ENCODE measurements at places on chromosomes 1 and 21. TPM values are rescaled to one million over a fixed set of nuclear protein-coding genes. Genes with fewer than 3 reads are reported as not detected.
A peak's percentile ranks its signal among the peaks of the same experiment; 100 is the strongest.

GRCh38 chr1:206102292-206102936 lies 14.8 kb downstream of the AVPR1B start:
- no peak for DNase-seq

The PEX14 gene
- total RNA-seq, result 17.6 TPM

The DISC1 gene
- 5.4 TPM for total RNA-seq

The UBXN11 gene
- 15.7 TPM for total RNA-seq

GRCh38 chr21:28068455-28069358 lies 924.0 kb downstream of the LTN1 start:
- DNase-seq, result no peak

- no peak for DNase-seq
These were observed 81.3 kb upstream of the LYST start for GRCh38 chr1:235947989-235948388.

The CNKSR1 gene
- 0.85 TPM for total RNA-seq

DNA sequence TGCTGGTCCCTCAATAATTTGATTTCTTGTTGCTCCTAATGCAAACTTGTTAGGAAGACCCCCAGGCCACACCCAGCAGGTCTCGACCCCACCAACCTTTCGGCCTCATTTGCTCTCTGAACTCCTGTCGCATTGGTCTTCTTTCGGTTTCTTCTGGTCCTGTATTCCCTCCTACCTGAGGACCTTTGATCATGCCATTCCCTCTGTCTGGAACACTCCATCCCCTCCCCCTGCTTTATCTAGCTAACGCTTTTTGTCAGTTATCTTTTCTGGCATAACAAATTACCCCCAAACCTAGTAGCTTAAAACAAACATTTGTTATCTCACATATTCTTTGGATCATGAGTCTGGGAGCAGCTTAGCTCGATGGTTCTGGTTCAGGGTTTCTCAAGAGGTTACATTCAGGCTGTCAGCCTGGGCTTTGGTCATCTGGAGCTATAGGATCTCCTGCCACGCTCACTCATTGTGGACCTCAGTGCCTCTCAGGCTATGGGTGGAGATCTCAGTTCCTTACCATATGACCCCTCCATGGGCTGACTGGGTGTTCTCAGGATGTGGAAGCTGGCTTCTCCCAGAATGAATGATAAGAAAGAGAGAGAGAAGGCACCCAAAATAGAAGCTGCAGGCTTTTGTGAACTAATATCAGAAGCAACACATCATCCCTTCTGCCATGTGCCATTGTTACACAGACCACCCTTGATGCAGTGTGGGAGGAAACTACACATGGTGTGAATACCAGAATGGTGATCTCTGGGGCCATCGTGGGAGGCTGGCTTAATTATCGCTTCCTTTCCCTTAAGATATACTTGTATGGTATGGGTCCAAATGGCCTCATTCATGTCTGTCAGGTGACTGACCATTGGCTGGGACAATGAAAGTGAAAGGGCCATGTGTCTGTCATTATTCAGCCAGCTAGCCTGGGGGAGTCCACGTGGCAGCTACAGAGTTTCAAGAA lies 29.1 kb upstream of the BCAR3 start:
- DNase-seq, result no peak

The RRP1B gene
- 11.0 TPM for total RNA-seq

DNA sequence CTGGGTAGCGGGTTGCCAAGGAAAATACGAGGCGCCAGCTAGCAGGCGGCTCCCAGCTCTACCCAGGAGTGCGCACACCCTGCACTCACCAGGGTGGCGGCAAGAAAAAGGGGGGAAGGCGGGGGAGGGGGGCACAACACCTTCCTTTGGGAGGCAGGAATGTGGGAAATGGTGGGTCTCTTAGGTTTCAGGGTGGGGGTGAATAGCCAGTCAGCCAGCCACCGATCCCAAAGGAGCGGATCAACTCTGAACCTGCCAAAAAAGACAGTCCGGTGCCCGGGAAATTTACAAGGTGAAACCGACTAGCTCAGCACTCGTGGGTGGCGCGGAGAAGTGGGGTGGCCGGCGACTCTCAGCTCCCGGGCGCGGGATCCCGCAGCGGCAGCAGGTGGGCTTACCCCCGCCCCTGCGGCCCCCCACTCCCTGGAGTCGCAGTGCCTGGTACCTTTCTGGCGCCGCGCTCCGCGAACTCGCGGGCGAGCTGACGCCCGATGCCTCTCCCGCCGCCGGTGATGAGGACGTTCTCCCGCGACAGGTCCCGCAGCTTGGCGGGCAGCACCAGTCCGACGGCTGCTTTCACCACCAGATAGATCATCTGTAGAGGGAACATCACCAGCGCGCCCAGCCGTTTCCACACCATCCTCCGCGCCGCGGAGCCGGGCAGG lies 1.2 kb downstream of the DHRS3 start:
- peak; percentile 52 for DNase-seq

- DNase-seq, result no peak
These were observed 9.5 kb downstream of the CD5L start for GRCh38 chr1:157831968-157832626.

GRCh38 chr1:243562473-243562872 lies 287.6 kb downstream of the AKT3 start:
- DNase-seq, result no peak

The SEMA4A gene
- 3.8 TPM for total RNA-seq

DNA sequence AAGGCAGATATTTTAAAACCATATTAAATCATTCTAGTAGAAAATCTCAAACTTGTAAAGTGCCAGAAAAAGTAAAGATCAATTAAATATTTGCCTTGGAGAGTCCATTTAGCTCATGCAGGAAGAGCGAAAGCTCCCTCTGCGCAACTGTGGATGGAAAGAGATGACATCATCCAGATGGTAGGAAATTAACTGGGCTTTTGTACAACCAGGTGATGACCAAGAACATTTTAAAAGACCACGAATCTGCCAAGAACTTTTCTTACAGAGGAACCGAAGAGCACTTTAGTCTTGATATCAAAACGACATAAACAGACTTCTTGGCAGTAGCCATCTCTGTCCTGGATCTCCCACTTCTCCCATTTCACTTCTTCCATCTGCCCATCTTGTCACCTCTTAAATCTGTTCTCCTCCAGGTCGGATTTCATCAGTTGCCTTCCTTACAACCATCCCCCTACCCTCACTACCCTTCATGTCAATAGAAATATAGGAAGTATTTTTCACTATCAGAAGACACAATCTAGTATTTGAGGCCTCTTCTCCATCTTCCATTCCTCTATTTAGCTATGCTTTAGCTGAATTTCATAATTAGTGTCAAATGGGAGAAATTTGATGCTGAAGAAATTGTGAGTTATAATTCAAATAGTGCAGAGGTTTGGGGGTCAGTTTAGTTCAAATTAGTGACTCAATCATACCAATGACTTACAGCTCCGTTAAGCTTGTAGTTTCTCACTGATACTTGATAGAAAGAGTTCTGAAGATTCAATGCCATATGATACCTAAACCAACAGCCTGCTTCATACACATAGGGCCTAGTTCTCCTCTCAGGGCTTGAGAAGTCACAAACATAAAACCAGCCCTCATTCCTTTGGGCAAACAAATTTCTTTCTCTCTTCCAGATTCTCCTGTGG lies 22.0 kb upstream of the DNASE2B start:
- no peak for DNase-seq

- no peak for DNase-seq
These were observed 10.8 kb downstream of the MAGI3 start for GRCh38 chr1:113401067-113401466.

Measured in left cardiac atrium (tissue), 4 donors.